NCI-H1105 treated with DMSO at 0.1 percent for 48 hours (cell line): ENCODE measurements at places on chromosomes 7 and 10.

GRCh38 chr7:26777385-26777784, 87.0 kb downstream of the SKAP2 start:
- DNase-seq, result no peak

DNA sequence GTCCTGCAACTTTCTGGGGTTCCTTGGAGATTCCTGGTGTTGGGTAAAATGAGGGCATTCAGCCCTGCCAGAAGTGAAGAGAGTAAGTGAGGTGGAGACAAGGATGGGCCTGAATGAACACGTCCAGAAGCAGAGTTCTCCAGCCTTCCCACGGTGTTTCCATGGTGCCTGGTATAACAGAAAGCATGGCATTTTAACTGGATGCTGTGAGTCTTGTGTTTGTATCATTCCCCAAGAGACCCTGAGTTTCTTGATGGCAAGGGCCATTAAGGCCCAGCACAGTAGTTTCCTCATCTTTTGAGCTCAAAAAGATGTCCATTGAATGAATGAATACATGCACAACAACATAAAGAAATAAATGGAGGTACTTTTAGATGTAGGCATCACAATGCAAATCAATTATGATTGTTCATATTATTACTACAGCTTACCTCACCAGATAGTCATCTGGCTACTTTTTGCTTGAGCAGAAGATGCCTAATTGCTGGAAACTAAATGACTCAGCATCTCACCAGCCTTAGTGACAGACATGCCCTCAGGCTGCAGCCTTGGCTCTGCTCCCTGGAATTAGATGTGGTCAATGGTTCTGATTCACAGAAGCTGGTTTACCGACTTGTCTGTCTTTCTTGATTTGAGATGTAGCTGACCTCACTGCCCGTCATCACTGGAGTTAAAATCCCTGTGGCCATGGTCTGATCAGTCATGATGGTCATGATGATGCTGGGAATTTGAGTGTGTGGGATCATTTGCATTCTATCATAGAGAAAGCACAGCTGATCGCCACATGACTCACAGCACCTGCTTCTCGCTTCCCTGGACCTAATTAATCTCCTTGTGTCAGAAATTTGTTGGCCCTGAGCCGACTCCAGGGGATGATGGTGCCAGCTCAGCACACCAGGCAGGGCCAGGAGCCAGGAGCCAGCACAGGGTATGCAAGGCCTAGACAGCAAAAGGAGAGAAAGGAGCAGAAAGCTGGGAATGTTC, 83.9 kb downstream of the CXCL12 start:
- peak; percentile 53 for DNase-seq

DNA sequence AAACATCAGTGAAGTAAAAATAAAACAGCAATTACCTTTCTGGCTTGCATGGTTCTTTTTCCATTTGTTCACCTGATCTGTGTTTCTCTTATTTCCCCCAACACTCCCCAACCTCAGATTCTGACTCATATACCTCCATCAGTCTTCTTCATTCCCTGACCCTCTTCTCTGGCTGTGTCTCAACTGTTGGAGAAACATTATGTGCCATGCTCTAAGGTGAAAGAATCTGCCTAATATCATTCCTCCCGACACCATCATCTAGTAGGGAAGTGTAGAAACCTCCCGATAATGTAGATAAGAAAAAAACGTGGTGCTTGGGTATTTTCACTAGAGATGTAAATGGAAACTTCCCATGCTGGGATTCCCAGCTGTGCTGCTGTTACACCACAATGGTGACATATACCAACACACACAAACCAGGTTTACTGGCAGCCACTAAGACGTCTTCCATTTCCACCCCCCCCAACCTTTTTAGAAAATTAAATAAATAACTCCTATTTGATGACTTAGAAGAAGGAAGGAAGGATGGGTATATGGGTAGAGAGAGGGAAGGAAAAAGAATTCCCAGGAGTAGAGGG, 63.4 kb downstream of the OSBPL3 start:
- no peak for DNase-seq

GRCh38 chr10:75776738-75777504, 345.5 kb downstream of the LRMDA start:
- DNase-seq, result peak; percentile 7

DNA sequence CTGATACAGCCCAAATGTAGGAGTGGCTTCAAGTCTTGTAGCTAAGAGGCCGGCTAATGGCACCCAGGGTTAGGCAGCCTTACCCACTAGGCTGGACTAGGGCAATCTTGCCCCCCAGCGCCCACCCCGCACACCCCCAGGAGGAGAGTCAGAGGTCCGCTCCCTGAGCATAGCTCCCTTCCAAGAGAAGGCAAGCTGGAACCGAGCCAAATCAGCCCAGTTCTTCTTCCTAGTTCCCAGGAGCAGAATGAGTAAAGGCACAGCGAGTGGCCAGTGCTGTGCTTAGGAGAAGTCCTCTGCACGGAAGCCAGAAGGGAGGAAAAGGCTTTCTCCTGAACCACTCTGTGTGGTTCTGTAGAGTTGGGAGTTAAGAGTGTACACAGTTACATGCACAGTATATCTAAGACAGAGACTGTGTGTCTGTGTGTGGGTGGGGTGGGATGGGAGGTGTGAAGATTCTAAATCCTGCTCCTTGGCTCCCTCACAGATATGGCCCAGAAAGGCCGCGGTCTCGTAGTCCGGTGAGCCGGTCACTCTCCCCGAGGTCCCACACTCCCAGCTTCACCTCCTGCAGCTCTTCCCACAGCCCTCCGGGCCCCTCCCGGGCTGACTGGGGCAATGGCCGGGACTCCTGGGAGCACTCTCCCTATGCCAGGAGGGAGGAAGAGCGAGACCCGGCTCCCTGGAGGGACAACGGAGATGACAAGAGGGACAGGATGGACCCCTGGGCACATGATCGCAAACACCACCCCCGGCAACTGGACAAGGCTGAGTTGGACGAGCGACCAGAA, 59.7 kb upstream of the PDCD4 start:
- no peak for DNase-seq

DNA sequence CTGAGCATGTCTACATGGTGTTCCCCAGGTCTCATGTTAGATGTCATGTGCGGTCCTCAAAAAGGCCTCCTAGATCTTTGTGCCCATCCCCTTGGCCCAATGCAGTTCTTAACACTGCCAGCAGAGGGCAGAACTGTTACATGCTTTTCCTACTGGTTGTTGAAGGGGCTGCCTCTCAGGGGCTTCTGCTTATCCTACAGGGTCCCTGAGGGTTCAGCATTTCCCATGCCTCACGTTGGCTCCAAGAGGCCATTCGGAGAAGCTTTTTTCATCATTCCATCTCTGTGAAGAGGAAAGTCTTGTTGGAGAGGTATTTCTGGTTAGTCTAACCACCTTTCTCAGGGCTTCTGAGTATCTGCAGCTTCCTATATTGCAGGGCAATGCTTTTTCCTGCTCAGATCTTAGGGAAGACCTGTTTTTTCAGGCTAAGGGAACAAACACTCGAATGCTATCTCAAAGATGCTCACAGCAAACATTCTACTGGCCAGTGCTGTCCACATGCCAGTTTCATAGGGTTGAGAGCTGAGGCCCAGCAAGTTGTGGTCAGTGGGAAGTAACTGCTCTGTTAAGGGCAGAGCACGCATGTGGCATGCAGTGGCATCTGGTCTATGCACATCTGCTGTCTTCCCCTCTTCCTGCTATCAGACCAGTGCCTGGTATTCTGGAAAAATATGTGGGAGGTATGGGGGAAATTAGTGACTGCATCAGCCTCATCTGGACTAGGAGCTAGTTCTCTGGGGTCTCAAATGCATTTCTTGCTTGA, 31.5 kb downstream of the MBL2 start:
- DNase-seq, result no peak

GRCh38 chr7:37365405-37365804, 83.3 kb downstream of the ELMO1 start:
- no peak for DNase-seq

GRCh38 chr7:28200598-28200997, 20.0 kb upstream of the JAZF1 start:
- DNase-seq, result no peak

DNA sequence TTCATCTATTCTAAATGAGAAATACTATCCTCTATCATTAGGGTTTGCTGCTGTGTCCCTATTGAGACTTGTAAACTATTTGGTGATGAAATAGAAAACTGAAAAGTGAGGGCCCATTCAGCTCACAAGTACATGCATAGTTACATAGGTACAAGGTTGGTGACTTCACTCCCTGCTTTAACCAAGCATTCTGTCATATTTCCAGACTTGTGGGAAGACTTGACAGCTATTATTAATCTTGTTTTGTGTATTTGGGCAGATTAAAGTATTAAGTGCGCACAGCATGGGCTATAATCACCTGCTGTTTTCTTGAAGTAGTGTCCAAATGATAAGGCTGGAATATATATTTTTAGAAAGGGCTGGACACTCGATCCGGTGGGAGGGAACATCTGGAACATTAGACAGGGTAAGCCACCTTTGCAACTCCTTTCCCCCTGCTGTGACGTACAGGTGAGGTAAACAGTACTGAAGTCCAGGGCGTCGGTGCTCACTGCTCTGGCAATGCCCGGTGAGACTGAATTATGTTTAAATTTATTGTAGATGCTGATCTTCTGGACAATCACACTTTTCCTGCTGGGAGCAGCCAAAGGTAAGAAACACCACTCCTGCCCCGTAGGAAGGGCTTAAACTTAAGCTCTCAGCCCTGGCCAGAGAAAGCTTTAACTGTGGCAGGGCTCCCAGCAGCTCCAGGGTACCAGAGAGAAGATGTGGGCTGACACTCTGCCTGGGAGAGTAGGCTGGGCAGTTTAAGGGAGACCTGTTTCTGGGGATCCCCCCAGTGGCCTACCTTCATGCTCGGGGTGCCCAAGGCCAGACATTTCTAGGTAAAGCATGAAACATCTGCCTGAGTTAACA, at the start of gene PNLIPRP1:
PNLIPRP1 (plus strand) TSS at position 370 of the 855 bp plus-strand sequence; CDS start at position 541, 171 bp downstream.
- no peak for DNase-seq
